Left lobe of liver (tissue), 2 donors: ENCODE measurements at places on chromosomes 3 and 15. TPM values are rescaled to one million over a fixed set of nuclear protein-coding genes. Genes with fewer than 3 reads are reported as not detected.

DNA sequence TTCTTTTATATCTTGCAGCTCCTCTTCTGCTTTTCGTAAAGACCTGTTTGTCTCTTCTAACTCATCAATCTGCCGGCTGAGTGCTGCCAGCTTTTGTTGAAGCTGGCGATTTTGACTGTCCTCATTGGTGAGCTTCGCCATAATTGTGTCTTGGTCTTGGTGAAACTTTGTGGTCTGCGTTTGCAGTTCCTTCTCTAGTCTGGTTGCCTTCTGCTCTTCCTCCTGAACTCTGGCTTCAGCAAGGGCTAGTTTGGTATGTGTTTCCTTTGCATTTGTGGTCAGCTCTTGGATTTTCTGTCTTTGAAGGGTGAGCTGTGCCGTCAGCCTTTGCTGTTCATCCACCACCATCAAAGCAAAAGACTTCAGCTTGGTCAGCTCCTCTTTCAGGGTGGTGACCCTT lies 32.9 kb downstream of the CMSS1 start:
- DNase-seq = no peak

GRCh38 chr15:56194035-56194434 lies 49.6 kb downstream of the RFX7 start:
- no peak for DNase-seq

DNA sequence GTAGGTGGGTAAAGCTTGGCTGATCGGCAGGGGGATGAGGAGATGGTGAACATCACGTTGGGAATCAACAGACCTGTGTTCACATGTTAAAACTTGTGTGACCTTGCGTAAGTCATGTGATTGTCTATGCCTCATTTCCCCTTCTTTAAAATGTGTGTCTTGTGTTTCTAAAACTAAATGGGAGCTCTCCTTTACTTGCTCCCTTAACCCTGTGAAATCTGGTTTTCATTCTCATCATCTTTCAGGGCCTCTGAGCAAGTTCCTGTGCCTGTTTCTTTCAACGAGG lies 29.7 kb upstream of the IREB2 start:
- DNase-seq = no peak

The CLDN16 gene
- total RNA-seq = 1.2 TPM

DNA sequence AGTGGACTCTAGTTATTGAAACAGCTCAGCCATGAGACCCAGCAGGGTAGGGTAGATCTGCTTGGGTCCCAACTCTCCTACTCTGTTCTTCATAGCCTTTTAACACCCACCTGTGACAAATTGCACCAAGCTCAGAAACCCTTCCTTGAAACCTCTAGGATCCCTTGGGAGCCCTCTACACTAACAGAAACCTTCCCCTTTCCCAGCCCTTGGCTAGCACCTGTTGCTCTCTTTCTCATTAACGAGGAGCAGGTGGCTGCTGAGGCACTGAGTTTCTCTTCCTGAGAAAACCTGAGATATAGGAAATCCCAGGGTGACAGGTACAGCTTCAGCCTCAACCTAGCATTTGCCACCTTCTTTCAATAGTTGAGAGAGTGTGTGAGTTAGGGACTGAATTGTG lies 88.3 kb upstream of the CLSTN2 start:
- no peak for DNase-seq

DNA sequence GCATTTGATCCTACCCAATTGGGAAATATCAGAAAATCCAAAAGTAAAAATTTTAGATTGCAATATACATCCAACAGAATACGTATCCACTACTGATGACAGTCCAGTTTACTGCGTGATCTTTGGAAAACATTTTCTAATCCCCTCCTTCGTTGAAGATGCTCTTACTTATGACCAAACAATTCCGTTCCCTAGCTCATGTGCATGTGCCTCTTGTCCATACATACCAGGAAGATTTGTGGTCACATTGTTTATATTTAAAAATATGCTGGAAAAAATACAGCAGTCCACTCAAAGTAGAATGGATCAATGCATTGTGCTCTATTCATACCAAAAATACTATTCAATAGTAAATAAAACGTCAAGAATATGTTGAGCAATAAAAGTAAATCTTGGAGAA lies 135.3 kb downstream of the CHL1 start:
- no peak for DNase-seq

- DNase-seq = no peak
Measured at GRCh38 chr15:68333775-68334470, 56.4 kb downstream of the FEM1B start.

DNA sequence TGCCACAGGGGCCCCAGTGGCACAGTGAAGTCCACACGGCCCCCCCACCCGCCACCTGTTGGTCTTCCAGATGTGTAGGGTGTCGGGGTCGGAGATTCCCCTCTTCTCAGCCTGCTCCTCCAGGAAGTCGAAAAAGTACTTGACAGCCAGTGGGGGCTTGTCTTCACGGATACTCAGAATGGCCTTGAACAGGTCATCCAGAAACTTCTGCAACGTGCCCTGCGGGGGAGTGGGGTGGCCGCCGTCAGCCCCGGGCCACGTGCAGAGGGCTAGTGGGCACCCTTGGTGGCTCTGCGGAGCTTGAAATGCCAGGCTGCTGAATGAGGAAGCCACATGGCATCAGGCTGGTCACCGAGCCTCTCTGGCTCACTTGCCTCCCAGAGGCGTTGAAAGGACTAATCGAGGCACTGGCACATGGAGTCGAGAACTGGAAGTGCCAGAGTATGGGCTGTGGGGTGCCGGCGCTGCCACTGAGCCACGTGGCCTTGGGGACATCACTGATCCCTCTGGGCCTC lies 16.6 kb downstream of the H1-8 start:
- no peak for DNase-seq

The DLL4 gene
- 3.7 TPM for total RNA-seq

DNA sequence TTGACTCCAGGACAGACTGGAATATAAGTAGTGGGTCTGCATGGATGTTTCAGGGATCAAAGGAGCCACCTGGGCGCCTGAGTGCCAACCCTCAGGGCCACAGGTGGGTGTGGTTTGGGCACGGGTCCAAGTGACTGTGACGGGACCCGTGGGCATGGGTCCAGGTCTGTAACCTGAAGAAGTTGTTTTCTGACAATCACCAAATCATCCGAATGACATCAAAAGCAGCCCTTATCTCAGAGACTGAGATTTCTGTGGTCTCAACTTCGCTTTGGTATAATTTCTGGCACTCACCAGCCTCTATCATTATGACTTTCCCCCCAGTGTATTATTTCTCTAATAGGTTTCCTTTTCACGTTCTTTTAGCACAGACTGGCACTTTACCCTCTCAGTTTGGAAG lies 24.4 kb downstream of the RLBP1 start:
- no peak for DNase-seq

The GP9 gene
- 0.20 TPM for total RNA-seq

GRCh38 chr3:123272547-123272946 lies 70.8 kb downstream of the SEC22A start:
- no peak for DNase-seq

The SLC25A20 gene
- total RNA-seq = 84.1 TPM

The SERINC4 gene
- 0.18 TPM for total RNA-seq

The NIT2 gene
- 135 TPM for total RNA-seq

DNA sequence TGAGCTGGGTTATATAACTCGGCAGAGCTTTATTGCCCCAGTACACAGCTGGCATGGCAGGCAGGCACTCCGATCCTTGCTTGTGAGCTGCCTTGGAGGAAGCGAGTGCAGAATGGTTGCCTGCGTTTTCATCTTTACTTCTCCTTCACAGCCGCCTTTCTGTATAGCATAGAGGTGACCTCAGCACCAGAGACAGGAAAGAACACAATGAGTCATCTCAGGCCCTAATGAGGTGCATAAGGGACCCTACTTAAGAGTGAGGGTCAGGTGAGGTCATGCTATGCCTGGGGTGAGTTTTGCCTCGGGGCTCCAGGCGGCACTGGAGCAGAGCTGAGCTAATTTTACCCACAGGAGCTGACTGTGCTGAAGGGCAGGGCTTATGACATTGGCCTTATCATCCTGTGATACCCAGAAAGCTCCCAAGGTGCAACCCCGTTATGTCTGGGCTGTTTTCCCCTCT lies 43.5 kb downstream of the LPP start:
- DNase-seq = peak; percentile 32

- peak; percentile 49 for DNase-seq
Measured at GRCh38 chr3:2098398-2099027, at the start of gene CNTN4. TSS of gene CNTN4 (plus strand) at chr3:2098866.

- DNase-seq = no peak
Measured at GRCh38 chr3:38154033-38154494, 11.3 kb upstream of the OXSR1 start.

- DNase-seq = no peak
Measured at GRCh38 chr15:68184616-68185480, 20.3 kb downstream of the CALML4 start.

GRCh38 chr3:2851361-2851760 lies 258.8 kb downstream of the IL5RA start:
- DNase-seq = no peak

The TF gene
- total RNA-seq = 25,131 TPM

DNA sequence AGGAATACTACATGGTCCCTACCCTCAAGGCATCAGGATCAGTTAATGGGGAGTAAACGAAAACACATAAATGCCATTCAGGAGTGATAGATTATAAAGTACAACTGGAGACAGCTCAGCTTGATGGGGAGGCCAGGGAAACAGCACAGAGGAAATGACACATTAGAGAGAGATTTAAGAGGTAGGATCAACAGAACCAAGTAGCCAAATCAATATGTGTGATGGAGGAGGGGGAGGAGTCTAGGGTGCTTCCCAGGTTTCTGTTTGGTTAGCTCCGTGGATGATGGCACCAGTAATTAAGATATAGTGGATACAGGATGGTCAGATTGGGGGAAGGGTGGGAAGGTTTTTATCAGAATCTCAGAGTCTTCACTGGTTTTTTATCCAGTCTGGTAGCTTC lies 229.5 kb upstream of the ROPN1 start:
- no peak for DNase-seq

GRCh38 chr3:56917361-56918110 lies 115.8 kb upstream of the ARHGEF3 start:
- no peak for DNase-seq

The CCDC39 gene
- not detected for total RNA-seq

DNA sequence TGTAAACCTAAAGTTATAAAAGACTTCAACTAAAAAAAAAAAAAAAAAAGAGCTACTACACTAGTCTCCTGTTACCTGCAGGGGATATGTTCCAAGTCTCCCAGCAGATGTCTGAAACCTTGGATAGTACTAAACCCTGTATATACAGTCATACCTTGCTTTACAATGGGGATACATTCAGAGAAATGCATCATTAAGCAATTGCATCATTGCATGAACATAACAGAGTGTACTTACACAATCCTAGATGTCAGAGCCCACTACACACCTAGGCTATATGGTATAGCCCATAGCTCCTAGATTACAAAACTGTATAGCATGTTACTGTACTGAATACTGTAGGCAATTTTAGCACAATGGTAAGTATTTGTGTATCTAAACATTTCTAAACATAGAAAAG lies 119.1 kb downstream of the GMPS start:
- no peak for DNase-seq

DNA sequence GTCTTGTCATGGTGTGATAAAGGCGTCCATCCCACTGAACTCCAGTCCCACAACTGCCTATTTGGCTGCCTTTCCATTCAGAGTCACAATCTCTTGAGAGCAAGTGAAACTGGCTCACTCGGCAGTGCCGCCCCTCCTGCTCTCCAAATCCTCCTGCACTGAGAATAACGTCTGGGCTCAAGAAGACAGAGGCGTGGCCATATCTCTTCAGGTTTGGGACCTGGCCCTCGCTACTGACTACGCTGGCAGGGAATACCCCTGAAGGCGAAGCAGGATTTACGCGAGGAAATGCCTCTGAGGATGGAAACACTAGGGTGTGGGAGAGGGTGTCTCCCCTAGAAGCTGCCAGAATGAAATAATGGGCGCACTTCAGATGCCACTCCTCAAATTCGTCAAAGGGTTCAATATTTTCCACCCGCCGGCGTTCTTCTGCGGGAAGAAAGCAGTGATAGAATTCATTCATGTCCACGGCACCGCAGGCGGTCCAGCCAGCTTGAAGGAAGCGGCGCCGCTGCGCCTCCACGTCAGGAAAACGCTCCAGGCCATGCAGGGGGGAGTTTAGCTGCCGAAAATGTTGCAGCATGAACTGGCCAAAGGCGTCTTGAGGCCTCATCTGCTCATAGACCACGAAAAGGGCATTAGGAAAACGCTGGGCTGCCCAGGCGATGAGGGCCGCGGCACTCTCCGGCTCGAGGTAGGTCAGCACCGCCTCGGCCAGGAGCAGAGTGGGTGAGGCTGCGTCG lies 985 bp downstream of the LCMT2 start:
- DNase-seq = no peak

DNA sequence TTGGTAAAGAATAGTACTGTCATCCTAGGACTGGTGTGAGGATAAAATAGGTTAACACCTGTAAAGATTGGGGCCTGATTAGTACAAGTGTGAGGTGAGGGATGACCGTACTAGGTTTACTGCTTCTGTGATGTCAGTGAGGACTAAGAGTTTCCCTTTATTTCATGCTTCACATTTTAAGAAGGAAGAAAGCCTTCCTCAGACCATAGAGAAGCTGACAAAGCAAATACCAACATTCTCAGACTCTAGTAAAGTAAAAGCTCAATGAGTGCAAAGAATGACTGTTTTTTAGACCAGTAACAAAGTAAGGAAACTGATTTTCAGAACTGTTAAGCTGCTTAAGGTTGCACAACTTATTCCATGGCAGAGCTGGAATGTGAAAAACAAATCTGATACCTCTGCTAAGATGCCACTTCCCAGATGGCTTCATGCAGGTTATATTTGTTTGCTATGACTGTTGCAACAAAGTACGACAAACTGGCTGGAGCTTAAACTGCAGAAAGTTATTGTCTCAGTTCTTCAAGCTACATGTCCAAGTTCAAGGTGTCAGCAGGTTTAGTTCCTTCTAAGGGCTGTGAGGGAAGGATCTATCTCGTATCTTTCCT lies 354.9 kb downstream of the RSL24D1 start:
- DNase-seq = no peak

DNA sequence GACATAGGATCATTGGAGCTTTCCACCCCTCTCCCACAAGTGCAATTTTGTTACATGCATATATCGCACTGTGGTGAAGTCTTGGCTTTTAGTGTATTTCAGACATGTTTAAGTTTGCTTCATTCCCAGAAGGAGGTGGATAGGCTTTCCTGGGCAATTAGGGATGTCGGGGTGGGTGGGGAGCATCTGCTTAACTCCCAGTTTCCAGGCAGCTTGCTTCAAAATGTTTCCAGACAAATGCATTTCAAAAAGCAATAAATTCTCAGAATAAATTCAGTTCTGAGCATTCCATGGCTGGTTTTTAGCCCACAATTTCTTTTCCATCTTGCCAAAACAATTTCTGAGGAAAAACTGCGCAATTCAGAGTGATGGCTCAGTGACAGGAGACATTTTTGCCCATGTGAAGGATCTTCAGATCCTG lies 227.7 kb upstream of the ZPLD1 start:
- no peak for DNase-seq

- no peak for DNase-seq
Measured at GRCh38 chr3:50181985-50182384, 9.4 kb upstream of the GNAT1 start.

The ANKRD63 gene
- total RNA-seq = not detected
